ENCODE measurements at places on chromosomes 2 and 18.
A peak's percentile ranks its signal among the peaks of the same experiment; 100 is the strongest.

GRCh38 chr2:99569386-99569785 is 79.6 kb upstream of the REV1 start:
- no peak for DNase-seq

- no peak for DNase-seq
Observed at GRCh38 chr2:127455566-127456493, 37.6 kb downstream of the PROC start.

DNA sequence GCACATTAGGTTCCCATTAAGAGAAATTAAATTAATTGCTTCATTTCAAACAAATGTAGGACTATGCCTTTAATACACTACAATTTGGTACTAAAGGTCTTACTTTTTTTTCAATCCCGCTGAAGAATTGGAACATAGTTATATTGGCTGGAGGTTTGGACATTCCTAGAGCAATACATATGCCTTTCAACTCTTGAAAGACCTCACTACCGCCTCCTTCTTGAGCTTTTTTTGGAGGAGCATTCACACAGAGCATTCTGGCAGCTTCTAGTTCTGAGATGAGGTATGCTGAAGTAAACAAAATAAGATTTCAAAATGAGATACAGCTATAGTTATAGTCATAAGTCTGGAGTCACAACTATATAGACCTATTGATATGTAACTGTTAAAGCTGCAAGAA is 10.9 kb downstream of the FAM98A start:
- no peak for DNase-seq

- no peak for DNase-seq
Observed at GRCh38 chr2:104378853-104379374, 475.0 kb upstream of the POU3F3 start.

DNA sequence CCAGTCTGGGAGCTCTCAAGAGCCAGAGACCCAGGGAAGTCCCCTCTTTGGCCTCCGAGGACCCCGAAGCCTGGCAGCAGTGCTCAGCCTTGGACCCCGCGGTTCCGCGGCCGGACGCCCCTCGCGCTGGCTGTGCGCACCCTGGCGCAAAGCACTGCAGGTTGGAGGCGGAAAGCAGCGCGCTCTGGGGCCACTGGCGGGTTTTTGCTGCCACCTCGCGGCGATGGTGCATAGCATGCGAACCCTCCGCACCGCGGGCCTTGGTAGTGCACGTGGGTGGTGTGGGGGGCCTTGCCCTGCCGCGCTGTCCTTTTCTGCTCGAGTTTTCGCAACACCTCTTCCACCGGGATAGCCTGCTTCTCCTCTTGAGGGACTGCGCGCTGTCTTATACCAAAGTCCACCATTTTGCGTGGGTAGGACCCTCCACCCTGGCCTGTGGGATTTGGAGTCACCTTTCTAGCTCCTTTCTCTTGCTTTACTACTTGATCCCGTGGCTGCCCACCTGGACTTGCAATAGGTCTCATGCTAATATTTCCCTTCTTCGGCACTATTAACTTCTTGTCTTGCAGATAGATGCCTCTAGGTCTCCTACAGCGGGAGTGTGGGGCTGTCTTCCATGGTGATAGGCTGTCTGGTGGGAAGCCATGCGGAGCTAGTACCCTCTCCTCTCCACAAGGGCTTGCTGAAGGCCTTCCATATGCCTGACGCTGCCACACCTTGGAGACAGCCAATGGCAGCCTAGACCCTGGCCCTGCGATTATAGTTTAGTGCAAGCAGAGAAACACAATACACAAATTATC is 14.3 kb downstream of the SIX3 start:
- peak; percentile 72 for DNase-seq

GRCh38 chr2:39435741-39436591 is 1.1 kb downstream of the MAP4K3 start:
- no peak for DNase-seq

DNA sequence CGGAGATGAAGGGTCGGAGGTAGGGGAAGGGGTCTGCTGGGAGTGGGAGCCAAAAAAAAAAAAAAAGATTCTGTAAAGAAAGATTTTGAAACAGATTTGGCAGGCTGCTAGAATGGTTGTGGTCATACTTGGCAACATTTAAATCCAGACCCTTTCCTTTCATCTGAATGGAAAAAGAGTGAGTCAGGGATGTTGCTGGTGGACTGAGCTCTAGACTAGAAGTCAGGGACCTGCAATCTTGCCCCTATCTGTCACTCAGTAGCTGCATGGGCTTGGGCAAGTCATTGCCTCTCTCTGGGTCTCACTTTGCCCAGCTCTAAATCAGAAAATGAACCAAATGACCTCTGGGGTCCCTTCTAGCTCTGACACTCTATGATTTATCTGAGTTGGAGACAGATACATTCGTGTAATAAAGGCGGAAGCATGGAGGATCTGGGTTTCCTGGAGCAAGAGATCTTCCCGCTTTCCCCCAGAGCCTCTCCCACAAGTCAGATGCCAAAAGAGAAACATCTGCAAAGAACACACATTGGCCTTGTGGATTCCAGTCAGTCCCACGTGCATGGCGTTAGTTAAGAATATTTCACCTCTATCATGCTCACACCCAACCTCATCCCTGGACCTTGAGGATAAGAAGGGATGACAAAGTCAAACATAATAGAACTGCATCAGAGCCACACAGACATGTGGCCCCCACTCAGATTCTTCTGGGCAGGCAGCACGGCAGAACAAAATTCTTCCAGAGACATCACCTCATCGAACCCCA is 58.5 kb downstream of the ADD2 start:
- no peak for DNase-seq

DNA sequence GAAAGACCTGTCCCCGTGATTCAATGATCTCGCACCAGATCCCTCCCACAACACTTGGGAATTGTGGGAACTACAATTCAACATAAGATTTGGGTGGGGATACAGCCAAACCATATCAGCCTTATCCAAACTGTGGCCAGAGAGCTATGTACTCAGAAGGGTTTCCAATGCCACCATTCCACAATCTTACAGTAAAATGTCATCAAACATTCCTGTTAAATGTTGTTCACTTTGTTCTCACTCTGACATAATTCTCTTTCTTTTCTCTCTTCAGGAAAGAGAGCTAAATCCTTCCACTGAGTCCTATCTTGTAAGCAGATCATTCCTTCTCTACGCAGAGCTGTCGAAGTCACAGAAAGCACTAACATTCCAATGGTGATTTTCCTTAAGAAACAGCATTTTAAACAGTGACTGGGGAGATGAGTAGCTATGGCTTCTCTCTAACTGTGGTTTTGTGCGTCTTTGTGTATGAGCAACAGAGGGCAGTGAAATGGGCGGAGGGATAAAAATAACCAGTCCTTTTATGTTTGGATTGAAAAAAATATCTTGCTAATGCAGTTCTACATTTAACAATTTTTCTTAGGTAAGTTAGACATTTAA is 684.7 kb downstream of the EPHA4 start:
- no peak for DNase-seq
